Hypothalamus (tissue), 51 donors: ENCODE measurements at places on chromosomes 2 and 18.

DNA sequence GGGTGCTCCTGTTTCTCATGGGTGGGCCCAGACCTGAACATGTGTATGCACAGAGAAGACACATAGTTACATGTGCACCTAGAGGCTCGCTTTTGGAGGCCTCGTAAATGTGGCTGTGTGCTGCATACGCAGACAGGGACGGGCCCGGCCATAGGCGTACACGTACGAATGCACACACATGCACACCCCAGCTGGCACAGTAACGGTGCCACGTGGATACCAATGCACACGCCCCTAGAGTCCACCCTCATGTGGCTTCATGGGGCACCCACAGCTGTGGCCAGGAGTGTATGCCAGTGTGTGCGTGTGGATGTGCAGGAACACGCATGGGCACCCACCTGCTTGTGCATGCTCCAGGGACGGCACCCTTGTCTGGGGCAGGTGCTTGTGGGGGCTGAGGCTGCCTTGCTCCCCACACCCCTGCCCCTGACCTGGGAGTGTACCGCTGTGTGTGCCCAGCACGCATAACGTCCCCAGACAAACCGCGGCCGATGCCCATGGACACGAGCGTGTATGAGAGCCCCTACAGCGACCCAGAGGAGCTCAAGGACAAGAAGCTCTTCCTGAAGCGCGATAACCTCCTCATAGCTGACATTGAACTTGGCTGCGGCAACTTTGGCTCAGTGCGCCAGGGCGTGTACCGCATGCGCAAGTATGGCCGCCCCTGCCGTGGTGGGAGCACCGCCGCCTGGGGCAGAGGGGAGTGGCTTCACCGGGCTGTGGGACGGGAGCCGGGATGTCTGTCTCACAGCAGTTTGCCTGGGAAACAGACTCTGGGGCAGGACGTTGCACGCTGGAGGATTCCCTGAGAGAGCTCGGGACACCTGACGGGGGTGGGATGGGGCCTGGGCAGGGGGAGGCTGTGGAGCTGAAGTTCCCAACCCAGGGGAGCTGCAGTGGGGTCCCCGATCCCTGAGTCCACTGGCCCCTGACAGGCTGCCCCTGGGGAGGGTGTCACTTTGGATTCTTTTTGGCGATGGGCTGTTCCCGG lies 21.0 kb downstream of the ZAP70 start:
- DNase-seq: no peak

- DNase-seq: no peak
These were observed 216.1 kb downstream of the SH3RF3 start for GRCh38 chr2:109345091-109345490.

GRCh38 chr2:100720445-100720844 lies 99.5 kb upstream of the NPAS2 start:
- no peak for DNase-seq

DNA sequence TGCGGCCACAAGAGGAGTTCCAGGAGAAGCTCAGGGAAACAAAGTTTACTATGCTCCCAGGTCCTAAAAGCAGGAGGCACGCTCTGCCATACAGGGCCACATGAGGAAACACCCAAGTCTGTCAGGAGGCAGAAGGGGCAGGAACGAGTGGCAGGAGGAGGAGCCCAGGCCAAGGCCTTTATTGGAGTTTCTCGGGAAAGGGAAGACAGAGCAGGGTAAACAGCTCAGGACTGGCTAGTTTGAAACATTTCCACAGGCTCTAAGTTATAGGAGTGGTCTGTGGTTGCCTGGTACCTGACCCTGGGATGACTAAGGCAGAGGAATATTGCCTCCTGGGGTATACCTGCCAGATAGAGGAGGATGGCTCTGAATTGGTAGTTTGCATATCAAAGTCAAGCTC lies 3.7 kb upstream of the ZNF638 start:
- DNase-seq: no peak

- no peak for DNase-seq
These were observed 321.7 kb downstream of the FIGN start for GRCh38 chr2:163414121-163414520.

GRCh38 chr2:228653884-228654283 lies 472.4 kb upstream of the SPHKAP start:
- no peak for DNase-seq
